GF-D8 (cell line): ENCODE measurements at places on chromosomes 4 and X.

- DNase-seq = no peak
Observed at GRCh38 chr4:141657550-141658250, 21.3 kb downstream of the IL15 start.

DNA sequence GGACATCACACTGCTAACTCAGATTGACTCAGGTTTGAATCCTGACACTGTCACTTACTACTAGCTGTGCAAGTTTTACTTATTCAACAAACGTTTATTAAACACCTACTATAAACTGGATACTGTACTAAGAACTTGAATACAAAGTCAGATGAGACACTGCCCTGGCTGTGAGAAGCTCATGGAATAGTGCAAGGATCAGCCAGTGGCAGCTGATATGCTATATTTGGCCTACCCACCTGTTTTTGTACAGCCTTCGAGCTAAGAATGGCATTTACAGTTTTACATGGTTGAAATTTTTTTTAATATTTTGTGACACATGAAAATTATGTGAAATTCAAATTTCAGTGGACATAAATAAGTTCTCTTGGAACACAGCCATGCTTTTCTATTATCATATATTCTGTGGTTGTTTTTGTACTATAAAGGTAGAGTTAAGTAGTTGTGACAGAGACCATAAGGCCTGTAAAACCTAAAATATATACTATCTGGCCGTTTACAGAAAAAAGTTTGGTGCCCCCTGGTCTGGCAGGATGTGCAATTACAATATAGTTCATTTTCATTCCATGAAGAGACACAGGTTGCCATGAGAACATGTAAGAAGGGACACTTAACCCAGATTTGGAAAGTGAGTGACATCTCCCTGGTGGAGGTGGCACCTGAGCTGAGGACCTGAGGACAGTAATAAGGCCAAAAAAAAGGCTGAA is 3.4 kb upstream of the SEC24D start:
- DNase-seq = no peak

GRCh38 chr4:148203056-148203898 is 238.9 kb downstream of the NR3C2 start:
- DNase-seq = no peak

GRCh38 chr4:97370568-97370967 is 772.7 kb downstream of the STPG2 start:
- no peak for DNase-seq

DNA sequence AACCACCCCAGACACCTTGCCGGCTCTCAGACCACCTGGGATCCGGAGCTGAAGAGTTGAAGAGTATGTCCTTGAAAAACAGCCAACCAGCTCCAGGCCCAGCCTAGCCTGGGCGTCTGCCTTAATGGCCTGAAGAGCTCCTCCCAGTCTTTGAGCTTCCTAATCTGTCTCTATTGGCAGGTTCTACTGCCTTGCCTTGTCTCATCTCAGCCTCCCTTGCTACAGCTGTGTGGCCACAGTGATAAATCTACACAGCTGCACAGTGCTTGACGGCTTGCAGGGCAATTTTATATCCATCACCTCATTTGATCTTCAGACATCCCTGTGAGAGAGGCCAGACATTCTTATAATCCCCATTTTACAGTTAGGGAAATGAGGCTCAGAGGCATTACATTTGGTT is 19.9 kb downstream of the AWAT2 start:
- DNase-seq = no peak

GRCh38 chrX:1400742-1401471 is 9.0 kb upstream of the SLC25A6 start:
- no peak for DNase-seq

DNA sequence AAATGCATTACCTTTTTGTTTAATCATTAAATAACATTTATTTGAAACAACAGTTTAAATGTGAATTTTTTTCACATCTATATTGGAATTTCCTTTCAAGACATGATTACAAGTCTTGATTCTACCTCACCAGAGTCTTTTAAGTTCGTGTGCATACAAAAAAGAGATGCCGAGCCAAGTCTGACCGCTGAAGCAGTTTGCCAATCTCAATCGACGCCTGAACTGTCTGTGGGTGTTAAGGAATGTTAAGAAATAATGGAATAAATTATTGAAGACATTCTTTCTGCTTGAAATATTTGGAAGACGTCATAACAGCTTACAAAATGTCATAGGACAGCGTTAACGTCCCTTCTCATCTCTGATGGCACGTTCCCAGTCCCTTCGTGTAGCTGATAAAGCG is 27.9 kb upstream of the TNIP3 start:
- DNase-seq = no peak

GRCh38 chr4:8157944-8158709 is 486 bp downstream of the ABLIM2 start:
- DNase-seq = no peak

- no peak for DNase-seq
Observed at GRCh38 chrX:124518885-124519284, 172.5 kb downstream of the SH2D1A start.

DNA sequence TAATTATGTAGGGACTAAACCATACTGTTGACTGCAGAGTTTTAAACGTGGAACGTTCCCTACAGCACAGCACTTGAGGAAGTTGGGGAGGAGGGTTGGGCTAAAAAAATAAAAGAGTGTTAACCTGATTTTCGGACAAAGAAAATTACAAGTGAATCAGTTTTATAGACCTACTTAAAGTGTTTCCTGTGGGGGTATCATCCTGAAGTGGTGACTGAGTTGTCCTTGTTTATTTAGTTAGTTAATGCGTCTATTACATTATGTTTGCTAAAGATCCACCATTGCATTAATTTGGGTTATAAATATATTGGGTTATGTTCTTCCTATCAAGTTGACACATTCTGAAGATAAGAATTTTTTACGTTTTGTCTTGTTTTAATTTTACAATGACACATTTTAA is 14.7 kb downstream of the UNC5C start:
- DNase-seq = no peak

DNA sequence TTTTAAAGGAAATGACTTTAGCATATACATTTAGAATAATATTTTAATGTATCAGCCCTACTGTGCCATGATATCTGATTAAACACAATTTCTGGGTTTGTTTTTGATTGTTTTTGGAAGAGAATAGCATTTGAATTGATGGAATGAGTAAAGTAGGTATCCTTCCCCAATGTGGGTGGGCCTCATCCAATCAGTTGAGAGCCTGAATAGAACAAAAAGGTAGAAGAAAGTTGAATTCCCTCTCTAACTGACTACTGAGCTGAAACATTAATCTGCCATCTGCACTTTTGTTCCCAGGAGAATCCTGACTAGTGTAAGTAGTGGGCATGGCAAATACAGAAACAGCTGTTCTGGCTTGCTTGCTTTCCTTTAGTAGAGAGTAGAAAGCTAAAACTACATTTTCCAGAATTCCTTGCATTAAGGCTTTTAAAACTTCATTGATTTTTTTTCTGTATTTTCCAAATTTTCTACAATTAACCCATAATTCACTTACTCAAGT is 9.7 kb upstream of the SEC24D start:
- DNase-seq = no peak

DNA sequence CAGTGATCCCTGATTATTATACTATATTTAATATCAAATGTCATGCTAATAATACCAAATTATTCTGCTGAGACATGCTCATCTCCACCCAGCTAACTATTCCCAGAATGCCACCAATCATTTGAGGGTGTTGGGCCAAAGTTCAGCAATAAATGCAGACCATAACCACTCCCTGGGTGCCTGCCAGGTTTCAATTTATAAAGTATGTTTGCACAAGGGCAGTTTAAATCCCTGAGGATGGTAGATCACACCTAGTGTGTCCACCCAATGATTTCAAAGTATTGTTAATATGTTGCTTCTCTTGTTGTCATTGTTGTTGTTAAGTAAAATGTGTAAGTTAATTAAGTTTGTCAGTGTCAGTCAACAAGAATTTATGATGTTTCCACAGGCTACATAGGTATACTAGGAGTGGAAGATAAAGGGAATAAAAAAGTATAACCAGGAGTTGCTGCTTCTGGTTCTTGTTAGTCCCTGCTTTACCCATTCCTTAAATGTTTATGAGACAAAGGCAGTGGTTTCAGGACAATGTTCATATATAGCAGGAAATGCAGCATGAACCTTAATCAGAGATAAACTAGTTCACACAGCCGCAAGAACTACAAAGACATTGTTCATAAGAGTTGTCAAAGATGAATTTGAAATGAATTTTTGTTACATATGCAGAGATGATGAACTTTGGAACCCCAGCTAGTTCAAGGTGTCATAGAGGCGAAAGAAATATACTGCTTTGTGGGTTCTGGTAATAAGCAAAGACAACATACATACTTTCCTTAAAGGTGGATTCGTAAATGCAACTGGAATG is 25.5 kb downstream of the HPGD start:
- no peak for DNase-seq

GRCh38 chrX:123481913-123482851 is 250.7 kb downstream of the THOC2 start:
- no peak for DNase-seq

- no peak for DNase-seq
Observed at GRCh38 chr4:76585272-76585671, 150.2 kb downstream of the SHROOM3 start.

DNA sequence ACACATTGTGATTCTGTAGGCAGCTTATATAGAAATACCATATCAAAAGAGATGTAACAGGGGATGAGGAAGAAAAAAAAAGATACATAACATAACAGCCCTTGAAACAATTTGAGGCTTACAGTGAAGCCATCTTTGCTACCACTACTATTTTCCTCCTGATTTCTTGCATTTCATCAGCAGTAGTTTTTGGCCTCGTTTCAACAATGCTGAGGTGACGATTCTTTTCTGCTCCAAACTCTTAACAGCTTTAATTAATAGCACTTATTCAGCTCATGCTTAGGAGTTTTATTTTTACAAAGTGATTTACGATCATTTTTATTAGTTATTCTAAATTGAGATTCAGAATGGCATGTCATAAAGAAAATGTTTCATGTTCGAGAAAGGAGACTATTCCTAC is 163.2 kb downstream of the DCK start:
- DNase-seq = no peak

- DNase-seq = no peak
Observed at GRCh38 chr4:141078871-141079270, 54.4 kb downstream of the RNF150 start.

DNA sequence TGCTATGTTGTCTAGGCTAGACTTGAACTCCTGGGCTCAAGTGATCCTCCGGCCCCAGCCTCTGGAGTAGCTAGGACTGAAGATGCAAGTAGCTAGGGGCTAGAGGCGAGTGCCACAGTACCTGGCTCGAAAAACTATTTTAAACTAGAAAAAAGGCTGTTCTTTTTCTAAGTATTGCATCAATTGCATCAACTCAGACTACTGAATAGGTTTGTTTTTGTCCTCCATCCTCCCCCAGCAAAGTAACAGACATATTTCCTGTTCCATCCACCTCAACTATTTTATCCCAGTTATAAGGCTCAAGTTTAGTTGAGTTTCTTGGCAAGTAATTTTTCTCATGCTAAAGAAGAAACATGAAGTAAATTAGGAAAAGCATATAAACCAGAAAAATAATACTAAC is 4.1 kb downstream of the SH3RF1 start:
- DNase-seq = no peak

GRCh38 chr4:39452153-39452859 is 6.4 kb downstream of the RPL9 start:
- no peak for DNase-seq

- DNase-seq = no peak
Observed at GRCh38 chr4:25258980-25259578, 25.2 kb downstream of the PI4K2B start.

GRCh38 chrX:129754056-129755024 is 15.6 kb downstream of the XPNPEP2 start:
- no peak for DNase-seq

DNA sequence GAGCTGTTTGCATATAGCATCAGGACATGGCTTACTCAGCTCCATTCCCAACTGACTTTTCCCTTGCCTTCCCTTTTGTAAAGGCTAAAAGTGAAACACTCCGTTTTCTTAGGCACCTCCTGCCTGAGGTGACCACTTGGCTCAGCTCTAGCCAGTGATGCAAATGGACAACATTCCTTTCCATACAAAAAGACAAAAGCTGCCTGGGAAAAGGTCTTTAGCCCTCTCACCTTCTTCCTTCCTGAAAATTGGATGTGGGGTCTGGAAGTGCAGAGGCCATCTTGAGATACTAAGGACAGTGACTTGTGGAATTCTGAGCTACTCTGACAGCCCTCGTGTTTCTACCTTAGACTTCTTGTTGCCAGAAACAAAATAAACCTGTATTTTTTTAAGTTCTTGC is 27.7 kb upstream of the SFRP2 start:
- DNase-seq = no peak

DNA sequence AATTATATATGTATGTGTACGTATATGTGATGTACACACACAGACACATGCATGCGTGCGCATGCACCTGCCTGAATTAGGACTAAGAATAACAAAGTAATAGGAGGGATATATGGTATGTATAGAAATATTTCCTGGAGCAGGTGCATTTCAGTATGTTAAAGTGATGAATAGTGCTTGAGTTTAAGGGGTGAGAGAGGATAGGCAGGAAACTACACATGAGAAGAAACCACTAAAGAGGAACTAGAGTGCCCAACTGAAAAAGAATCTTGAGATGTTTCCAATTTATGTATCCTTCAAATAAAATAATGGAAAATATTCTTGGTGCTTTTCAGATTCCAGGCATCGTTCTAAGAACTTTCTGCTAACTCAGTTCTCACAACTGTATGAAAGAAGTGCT is 52.6 kb upstream of the UNC5C start:
- DNase-seq = no peak

- no peak for DNase-seq
Observed at GRCh38 chr4:4376074-4376473, 10.8 kb upstream of the NSG1 start.

DNA sequence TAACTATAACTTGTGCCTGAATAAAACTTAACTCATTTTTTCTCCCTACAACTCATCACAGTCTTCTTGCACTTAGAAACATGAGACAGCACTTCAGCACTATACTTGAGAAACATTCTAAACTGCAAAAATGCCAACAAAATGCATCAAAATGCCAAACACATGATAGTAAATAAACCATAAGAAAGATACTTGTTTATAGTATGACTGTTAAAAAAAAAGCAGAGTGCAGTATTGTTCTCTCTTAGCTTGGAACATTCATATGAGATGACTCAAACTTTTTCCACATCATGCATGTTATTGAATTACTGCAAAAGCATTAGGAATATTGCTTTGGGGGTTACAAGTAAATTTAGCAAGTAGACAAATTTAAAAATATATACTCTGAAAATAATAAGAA is 135.7 kb upstream of the ANXA10 start:
- DNase-seq = no peak

GRCh38 chr4:55864577-55865223 is 11.3 kb downstream of the EXOC1 start:
- no peak for DNase-seq

DNA sequence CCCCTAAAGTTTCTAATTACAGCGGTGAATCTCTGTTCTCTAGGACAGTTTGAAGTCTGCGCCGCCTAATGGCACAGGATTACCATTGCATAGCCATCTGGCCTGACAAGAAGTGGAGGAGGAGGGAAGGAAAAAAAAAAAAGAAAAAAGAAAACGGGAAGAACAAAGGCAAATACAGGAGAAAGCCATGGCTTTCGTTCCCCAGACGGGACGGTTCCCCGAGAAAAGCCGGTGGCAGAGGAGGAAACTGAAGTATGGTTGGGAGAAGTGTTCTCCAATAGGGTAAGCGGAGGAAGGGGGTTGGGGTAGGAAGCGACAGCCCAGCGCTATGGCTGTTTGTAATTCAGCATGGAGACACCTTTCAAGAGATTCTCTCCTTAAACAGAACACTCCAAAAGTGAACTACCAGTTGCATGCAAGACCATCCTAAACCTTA is 80.8 kb downstream of the HMGN5 start:
- DNase-seq = peak; percentile 23

GRCh38 chr4:126328914-126329313 is 1014.2 kb downstream of the FAT4 start:
- DNase-seq = no peak
